ENCODE measurements at places on chromosomes 11 and 22. TPM values are rescaled to one million over a fixed set of nuclear protein-coding genes. Genes with fewer than 3 reads are reported as not detected.

- H3K4me3 ChIP-seq: no peak overlapping the region
- no peaks in the 10 kb centered on the region for H3K27me3 ChIP-seq
- H3K27ac ChIP-seq: no peak overlapping the region
Observed at GRCh38 chr11:15668718-15669117, 554.0 kb downstream of the INSC start.

DNA sequence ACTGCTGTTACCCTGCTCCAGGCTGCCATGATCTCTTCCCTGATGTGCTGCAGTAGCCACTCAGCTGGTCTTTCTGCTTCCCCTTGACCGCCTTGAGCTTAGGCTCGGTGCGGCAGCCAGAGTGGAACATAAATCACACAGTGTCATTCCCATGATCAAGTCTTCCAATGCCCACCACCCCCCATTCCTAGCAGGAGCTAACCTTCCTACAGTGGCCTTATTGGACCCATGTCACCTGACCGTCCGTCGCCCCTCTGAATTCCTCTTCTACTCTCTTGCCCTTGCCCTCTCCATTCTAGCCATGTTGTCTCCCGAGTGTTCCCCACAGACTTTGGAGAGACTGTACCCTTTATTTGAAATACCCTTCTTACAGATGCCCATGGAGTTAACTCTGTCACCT is 43.4 kb downstream of the OTOG start:
- H3K4me1 ChIP-seq: no peaks in the 10 kb centered on the region
- no peak for DNase-seq
- no peaks in the 10 kb centered on the region for H3K36me3 ChIP-seq
- no peak overlapping the region for H3K4me3 ChIP-seq
- H3K27me3 ChIP-seq: peaks cover 86% of the 10 kb centered on the region

- no peak overlapping the region for H3K27ac ChIP-seq
- no peaks in the 10 kb centered on the region for H3K36me3 ChIP-seq
- H3K4me1 ChIP-seq: no peaks in the 10 kb centered on the region
- DNase-seq: no peak
- no peak overlapping the region for H3K4me3 ChIP-seq
Observed at GRCh38 chr11:27112946-27113345, 72.3 kb downstream of the BBOX1 start.

DNA sequence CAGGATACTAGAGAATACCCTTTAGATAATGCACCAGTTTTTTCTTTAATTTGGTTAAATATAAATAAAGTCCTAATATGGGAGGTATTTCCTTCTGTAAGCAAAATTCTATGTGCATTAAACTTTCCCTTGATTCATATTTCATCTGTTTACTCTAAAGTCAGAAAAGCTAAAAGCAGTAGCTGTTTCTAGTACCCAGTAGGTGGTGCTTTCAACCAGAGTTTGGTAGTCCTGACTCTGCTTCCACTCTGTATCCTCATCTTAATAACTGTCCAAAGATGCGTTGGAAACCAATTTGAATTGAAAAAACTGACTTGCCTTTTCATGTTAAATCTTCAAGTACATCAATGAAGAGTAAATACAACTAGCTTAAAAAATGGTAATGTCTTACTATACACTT is 1065.2 kb downstream of the JRKL start:
- no peak for DNase-seq
- H3K27ac ChIP-seq: no peak overlapping the region
- H3K4me3 ChIP-seq: no peak overlapping the region
- H3K36me3 ChIP-seq: no peaks in the 10 kb centered on the region
- H3K4me1 ChIP-seq: no peaks in the 10 kb centered on the region

The DUSP8 gene
- total RNA-seq: 2.6 TPM

GRCh38 chr22:43153899-43154298 is 2.5 kb downstream of the TSPO start:
- H3K4me1 ChIP-seq: peaks cover 20% of the 10 kb centered on the region
- no peaks in the 10 kb centered on the region for H3K27me3 ChIP-seq
- DNase-seq: no peak
- no peak overlapping the region for H3K27ac ChIP-seq
- H3K36me3 ChIP-seq: no peaks in the 10 kb centered on the region

The BRMS1 gene
- 43.2 TPM for total RNA-seq

DNA sequence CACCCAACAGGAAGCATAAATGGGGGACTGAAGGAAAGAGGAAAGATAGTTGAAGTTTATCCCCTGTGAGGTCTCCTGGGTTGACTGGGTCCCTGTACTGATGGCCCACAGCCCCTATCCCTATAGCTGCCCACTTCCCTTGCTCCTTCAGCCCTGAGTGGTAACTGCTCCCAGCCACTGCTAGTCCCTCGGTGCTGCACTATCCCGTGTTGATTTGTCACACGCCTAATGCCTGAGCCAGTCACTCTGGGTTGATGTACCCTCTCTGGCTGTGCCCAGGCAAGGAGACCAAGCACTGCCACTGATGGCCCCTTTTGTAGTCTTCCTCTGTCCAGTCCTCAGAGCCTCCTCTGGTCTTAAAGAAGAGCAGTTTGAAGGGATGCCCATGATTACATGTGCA is 9.6 kb downstream of the GDPD5 start:
- no peak overlapping the region for H3K27ac ChIP-seq
- H3K36me3 ChIP-seq: no peaks in the 10 kb centered on the region
- H3K4me1 ChIP-seq: no peaks in the 10 kb centered on the region
- H3K27me3 ChIP-seq: no peaks in the 10 kb centered on the region
- H3K4me3 ChIP-seq: no peak overlapping the region

DNA sequence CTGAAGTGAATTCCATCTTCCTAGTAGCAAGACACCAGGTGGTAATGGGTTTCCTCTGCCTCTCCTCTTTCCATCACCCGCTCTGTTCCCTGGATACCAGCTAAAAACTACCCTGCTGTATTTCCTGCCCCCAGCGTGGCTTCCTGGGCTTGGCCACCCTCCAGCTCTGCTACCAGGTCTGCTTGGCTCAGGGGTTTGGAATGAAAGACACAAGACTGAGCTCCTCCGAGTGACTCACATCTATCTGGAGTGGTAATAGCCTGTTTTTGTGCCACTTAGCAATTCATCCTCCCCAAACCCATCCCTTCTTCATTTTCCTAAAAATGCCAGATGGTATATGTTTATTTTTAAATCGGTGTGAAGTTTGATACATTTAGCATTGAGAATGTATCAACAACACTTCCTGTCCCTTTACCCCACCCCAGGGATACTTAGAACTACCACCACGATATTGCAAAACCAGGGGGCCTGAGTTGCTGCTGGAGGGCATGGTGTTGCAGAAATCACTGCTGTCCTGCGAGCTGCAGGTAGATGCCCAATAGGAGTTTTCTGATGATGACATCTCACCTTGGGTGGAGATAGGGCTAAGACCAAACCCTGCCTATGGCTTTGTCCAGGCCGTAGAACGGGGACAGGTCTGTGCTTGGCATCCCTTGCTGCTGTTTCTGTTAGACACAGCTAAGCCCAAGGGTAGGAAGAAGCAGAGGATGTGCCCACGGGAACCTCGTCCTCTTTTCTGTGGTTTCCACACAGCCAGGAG is 7.5 kb upstream of the MICAL3 start:
- peak overlapping the region; percentile 91 for H3K27ac ChIP-seq
- DNase-seq: peak; percentile 90
- H3K4me3 ChIP-seq: peak overlapping the region; percentile 24
- peaks cover 48% of the 10 kb centered on the region for H3K4me1 ChIP-seq
- H3K36me3 ChIP-seq: no peaks in the 10 kb centered on the region
- no peaks in the 10 kb centered on the region for H3K27me3 ChIP-seq

The NUP98 gene
- total RNA-seq: 59.7 TPM

The NFAM1 gene
- total RNA-seq: not detected

- peaks cover 80% of the 10 kb centered on the region for H3K27me3 ChIP-seq
- no peaks in the 10 kb centered on the region for H3K4me1 ChIP-seq
- H3K27ac ChIP-seq: no peak overlapping the region
- H3K4me3 ChIP-seq: no peak overlapping the region
- H3K36me3 ChIP-seq: no peaks in the 10 kb centered on the region
Observed at GRCh38 chr11:120096369-120097191, 41.3 kb downstream of the TRIM29 start.

DNA sequence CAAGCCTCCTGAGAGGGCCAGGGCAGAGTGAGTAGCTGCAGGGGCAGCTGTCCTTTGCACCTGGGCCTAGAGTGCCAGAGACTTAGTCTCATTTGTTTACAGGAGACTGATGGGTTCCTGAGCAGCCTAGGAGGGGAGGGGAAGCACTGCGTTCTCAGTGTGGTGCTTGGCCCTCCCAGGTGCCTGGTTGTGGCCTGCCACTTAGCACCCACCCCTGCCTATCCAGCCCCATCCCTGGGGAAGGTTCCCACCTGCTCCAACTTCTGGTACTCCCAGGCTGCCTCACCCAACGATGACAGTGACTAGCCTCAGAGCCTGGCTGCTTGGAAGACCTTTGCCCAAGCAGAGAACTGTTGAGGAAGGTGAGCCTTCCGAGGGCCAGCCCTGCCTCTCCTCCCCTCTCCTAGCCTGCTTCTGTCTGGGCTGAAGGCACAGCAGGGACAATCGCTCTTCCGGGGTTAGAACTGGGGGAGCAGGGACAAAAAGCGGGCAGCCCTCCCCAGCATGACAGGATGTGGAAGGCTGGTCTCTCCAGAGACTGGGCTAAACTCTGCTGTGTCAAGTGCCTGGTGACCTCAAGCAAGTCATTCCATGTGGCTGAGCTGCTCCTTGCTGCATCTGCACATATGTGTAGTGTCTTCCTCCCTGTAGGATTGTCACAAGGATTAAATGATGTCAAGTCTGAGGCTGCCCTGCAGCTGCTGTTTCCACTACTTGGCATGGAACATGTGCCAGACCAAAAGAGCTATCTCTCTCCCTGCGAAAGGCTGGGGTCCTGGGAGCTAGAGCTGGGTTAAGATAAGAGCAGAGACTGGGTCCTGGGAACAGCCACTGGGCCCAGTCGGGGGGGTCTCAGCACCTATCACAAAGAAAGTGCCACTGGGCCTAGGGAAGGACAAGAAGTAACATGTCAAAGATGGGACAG is 9.9 kb downstream of the KCNQ1OT1 start:
- no peaks in the 10 kb centered on the region for H3K27me3 ChIP-seq
- no peaks in the 10 kb centered on the region for H3K36me3 ChIP-seq
- no peak for DNase-seq
- no peak overlapping the region for H3K27ac ChIP-seq
- H3K4me3 ChIP-seq: no peak overlapping the region

GRCh38 chr11:108788565-108789199 is 123.8 kb downstream of the DDX10 start:
- no peak overlapping the region for H3K4me3 ChIP-seq
- no peaks in the 10 kb centered on the region for H3K36me3 ChIP-seq
- DNase-seq: no peak
- H3K27ac ChIP-seq: no peak overlapping the region

- H3K4me1 ChIP-seq: peaks cover 19% of the 10 kb centered on the region
- 0 out of 2 replicates have a peak overlapping the region, but pooled peaks have one; percentile 5 for H3K27ac ChIP-seq
- no peaks in the 10 kb centered on the region for H3K36me3 ChIP-seq
- H3K4me3 ChIP-seq: no peak overlapping the region
- no peaks in the 10 kb centered on the region for H3K27me3 ChIP-seq
- DNase-seq: no peak
Observed at GRCh38 chr11:76265771-76266241, 59.5 kb upstream of the WNT11 start.

DNA sequence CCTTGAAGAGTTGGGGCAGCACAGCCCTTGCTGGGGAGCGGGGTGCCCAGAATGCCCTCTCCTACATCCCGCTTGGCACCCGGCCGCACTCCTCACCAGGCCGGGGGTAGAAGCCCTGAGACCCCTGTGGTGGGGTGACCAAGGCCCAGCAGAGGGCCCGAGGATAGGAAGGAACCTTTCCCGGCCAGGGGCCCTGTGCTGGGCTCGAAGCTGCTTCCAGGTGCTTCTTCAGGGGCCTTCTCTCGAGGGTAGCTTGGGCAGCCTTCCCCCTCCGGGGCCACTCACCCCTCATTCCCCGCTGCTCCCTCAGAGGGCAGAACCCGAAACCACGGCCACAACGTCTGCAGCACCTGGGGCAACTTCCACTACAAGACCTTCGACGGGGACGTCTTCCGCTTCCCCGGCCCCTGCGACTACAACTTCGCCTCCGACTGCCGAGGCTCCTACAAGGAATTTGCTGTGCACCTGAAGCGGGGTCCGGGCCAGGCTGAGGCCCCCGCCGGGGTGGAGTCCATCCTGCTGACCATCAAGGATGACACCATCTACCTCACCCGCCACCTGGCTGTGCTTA is 752 bp downstream of the MUC2 start:
- peaks cover 22% of the 10 kb centered on the region for H3K4me1 ChIP-seq
- no peak overlapping the region for H3K27ac ChIP-seq
- H3K36me3 ChIP-seq: no peaks in the 10 kb centered on the region
- DNase-seq: no peak

GRCh38 chr11:118705791-118706545 is 26.5 kb upstream of the TREH start:
- no peaks in the 10 kb centered on the region for H3K36me3 ChIP-seq
- no peak overlapping the region for H3K4me3 ChIP-seq
- no peak overlapping the region for H3K27ac ChIP-seq
- no peaks in the 10 kb centered on the region for H3K27me3 ChIP-seq
- no peaks in the 10 kb centered on the region for H3K4me1 ChIP-seq
- DNase-seq: no peak

DNA sequence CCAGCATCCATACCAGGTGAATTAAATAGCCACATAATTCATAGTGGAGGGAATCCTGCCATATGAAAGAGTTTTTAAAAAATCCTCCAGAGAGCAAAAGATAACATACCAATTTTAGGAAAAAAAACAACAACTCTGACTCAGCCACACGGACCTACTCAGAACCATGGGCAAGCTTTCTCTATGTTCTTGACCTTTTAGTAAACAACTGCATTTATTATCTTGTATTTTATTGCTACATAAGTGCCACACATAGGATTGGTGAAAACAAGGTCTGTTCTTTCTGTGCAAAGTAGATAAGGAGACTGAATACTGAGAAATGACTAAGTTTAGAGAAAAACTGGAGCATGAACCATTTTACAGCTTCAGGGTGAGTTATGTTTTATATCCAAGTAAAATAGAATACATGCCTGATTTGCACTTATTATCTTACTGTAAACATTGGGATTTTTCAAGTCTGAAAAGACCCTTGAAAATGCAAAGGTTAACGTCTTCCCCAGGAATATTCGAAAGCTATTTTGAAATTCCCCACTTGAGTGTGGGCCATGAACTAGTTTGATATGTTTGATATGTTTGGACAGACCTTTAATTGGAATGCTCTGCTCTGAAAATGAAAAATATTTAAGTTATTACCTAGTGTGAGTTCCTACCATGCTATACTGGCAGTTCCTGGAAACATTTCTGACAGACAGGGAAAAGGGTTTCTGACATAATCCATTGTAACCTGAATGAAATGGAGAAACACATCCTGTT is 89.5 kb upstream of the DDI1 start:
- no peaks in the 10 kb centered on the region for H3K27me3 ChIP-seq
- no peaks in the 10 kb centered on the region for H3K36me3 ChIP-seq
- no peak overlapping the region for H3K27ac ChIP-seq
- H3K4me1 ChIP-seq: no peaks in the 10 kb centered on the region
- no peak for DNase-seq
- H3K4me3 ChIP-seq: no peak overlapping the region

GRCh38 chr11:2287091-2287490 is 14.6 kb downstream of the C11orf21 start:
- peaks cover 8% of the 10 kb centered on the region for H3K27me3 ChIP-seq
- no peaks in the 10 kb centered on the region for H3K4me1 ChIP-seq
- no peak overlapping the region for H3K27ac ChIP-seq
- no peak overlapping the region for H3K4me3 ChIP-seq
- H3K36me3 ChIP-seq: no peaks in the 10 kb centered on the region
- DNase-seq: no peak

GRCh38 chr11:121553389-121553788 is 100.6 kb upstream of the SORL1-AS1 start:
- H3K36me3 ChIP-seq: no peaks in the 10 kb centered on the region
- H3K27me3 ChIP-seq: peaks cover 69% of the 10 kb centered on the region
- no peak for DNase-seq
- H3K4me1 ChIP-seq: peaks cover 13% of the 10 kb centered on the region
- no peak overlapping the region for H3K27ac ChIP-seq

GRCh38 chr11:13955971-13956421 is 6.5 kb upstream of the SPON1 start:
- no peak for DNase-seq
- H3K4me1 ChIP-seq: no peaks in the 10 kb centered on the region
- no peaks in the 10 kb centered on the region for H3K27me3 ChIP-seq
- no peak overlapping the region for H3K27ac ChIP-seq
- H3K4me3 ChIP-seq: no peak overlapping the region

The GAB4 gene
- total RNA-seq: not detected

All from PC-9 (cell line).